ENCODE measurements at places on chromosomes 16 and 17.

GRCh38 chr16:31177136-31177535 is 2.8 kb upstream of the FUS start:
- H3K27me3 ChIP-seq: no peaks in the 10 kb centered on the region
- no peak overlapping the region for H3K27ac ChIP-seq
- H3K4me3 ChIP-seq: no peak overlapping the region
- peaks cover 12% of the 10 kb centered on the region for H3K4me1 ChIP-seq
- DNase-seq: no peak

DNA sequence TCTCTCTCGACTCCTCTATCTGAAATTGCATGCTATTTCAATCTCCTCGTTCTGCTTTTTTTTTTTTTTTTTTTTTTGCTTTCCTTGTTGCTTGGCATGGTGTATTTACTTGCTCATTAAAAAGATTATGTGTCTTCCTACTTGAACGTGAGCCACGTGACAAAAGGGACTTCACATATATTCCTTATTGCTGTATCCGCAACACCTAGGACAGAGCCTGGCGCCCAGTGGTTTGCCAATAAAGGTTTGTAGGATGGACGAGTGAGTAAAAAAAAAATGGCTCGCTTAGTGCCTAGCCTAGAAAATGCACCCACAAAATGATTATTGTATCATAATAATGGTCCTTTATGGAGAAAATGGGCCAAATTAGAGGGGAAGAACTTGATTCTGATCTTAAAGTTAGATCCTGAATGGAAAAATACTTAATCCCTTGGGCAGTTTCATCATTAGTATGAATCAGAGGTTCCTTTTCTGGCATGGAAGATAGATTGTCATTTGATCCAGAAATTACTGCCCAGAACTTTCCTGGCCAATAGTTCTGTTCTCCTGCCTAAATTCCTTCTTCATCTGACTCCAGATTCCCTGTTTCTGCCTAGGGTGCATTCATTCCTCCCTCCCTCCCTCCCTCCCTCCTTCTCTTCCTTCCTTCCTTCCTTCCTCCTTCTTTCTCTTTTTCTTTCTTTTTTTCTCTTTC is 13.6 kb upstream of the TMEM220 start:
- H3K4me1 ChIP-seq: no peaks in the 10 kb centered on the region
- no peaks in the 10 kb centered on the region for H3K36me3 ChIP-seq
- DNase-seq: no peak
- no peak overlapping the region for H3K4me3 ChIP-seq
- no peaks in the 10 kb centered on the region for H3K27me3 ChIP-seq

- peaks cover 12% of the 10 kb centered on the region for H3K4me1 ChIP-seq
- no peaks in the 10 kb centered on the region for H3K36me3 ChIP-seq
- no peaks in the 10 kb centered on the region for H3K27me3 ChIP-seq
- DNase-seq: peak; percentile 91
- H3K4me3 ChIP-seq: no peak overlapping the region
Measured at GRCh38 chr17:48241131-48241591, 133.6 kb downstream of the SNX11 start.

- H3K4me1 ChIP-seq: no peaks in the 10 kb centered on the region
- H3K4me3 ChIP-seq: no peak overlapping the region
- DNase-seq: peak; percentile 62
- no peaks in the 10 kb centered on the region for H3K36me3 ChIP-seq
- peaks cover 8% of the 10 kb centered on the region for H3K27me3 ChIP-seq
Measured at GRCh38 chr16:68436581-68436980, 11.7 kb downstream of the SMPD3 start.

DNA sequence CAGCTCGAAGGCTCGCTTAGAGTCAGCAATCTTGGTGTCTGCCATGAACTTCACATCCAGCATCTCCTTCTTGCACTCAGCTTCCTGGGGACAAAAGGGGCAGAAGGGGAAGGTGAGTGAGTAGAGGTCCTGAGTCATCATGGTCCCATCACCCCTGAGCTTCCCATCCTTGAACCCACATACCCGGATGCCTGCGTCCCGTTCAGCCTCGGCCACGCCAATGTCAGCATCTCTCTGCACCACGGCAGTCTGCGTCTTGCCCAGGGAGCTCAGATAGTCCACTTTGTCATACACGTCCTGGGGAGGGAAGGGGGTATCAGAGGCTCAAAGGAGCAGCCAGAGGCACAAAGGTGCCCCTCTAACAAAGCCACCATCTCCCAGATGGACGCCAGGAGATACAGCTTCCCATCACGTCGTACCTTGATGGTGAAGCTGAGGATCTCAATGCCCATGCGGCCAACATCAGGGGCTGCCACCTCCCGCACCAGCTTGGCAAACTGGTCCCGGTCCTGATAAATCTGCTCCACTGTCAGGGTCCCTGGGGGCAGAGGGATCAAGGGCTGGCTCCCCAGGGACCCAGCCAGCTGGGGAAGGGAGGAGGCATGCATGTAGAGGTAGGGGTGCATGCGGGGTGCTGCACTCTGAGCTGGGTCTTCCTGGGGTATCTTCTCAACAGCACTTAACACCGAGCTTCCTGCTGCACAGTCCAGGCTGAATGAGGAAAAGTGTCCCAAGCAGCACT is 15.2 kb downstream of the FLOT2 start:
- H3K36me3 ChIP-seq: peaks cover 77% of the 10 kb centered on the region
- H3K4me1 ChIP-seq: peaks cover 47% of the 10 kb centered on the region
- H3K27ac ChIP-seq: no peak overlapping the region
- DNase-seq: no peak
- no peak overlapping the region for H3K4me3 ChIP-seq

- peak overlapping the region; percentile 23 for H3K27ac ChIP-seq
- H3K4me3 ChIP-seq: no peak overlapping the region
- peaks cover 50% of the 10 kb centered on the region for H3K4me1 ChIP-seq
- peak; percentile 91 for DNase-seq
- H3K27me3 ChIP-seq: no peaks in the 10 kb centered on the region
Measured at GRCh38 chr16:106623-107324, 28.7 kb downstream of the MPG start.

Data from K562 (cell line).